HCT116 (cell line): ENCODE measurements at places on chromosomes 12 and 14. TPM values are rescaled to one million over a fixed set of nuclear protein-coding genes. Genes with fewer than 3 reads are reported as not detected.
A peak's percentile ranks its signal among the peaks of the same experiment; 100 is the strongest.

- no peaks in the 10 kb centered on the region for H3K27me3 ChIP-seq
- peaks cover 20% of the 10 kb centered on the region for H3K4me1 ChIP-seq
- peak overlapping the region; percentile 42 for H3K27ac ChIP-seq
Measured at GRCh38 chr12:121673013-121673511, 3.6 kb upstream of the MORN3 start.

CLBA1 gene
- total RNA-seq, result 14.8 TPM

KRT2 gene
- total RNA-seq, result not detected

DNA sequence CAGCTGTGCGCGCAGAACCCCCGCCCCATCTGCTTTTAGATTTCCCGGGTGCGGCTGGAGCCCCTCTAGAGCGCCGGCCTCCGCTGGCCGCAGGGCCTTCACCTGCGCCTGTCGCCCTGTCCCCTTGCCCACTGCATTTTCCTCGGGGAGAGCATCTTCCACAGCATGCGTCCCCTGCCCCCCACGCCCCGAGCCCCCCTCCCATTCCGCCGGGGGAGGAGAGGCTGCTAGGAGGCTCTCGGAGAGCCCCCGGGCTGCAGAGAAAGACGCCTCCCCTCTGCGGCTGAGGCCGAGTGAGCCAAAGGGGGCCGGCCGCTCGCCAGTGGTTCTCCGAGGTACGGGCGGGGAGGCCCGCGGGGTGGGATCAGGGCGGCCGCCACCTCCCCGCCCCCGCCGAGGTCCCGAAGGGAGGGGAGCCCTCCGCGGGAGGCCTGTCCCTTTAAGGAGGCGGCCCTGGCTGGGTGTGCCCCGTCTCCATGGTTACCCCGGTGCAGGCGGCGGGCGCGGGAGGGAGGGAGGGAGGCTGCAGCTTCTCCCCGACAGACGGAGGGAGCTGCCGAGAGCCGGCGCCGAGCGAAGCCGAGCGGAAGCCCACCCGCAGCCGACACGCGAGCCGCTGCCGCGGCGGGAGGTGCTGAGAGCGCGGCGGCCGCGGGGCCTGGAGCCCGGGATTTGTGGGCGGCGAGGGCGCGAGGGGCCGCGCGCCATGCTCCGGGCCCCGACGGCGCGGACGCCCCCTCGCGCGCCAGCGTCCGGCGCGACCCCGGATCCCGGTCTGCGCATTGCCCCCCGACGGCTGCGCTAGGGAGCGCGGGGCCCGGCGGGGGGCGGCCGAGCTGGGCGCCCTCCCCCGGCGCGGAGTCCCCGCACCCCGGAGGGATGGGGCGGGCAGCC is at the start of gene KCNH3:
KCNH3 (plus strand) TSS at position 521 of the 894 bp plus-strand sequence. CDS start 387 bp downstream, outside the sequence.
- peak within 1 kb of the TSS; percentile 87 for H3K4me3 ChIP-seq
- DNase-seq, result peak; percentile 37
- peaks cover 48% of the 10 kb centered on the region for H3K4me1 ChIP-seq
- peak within 1 kb of the TSS; percentile 83 for H3K27ac ChIP-seq
- no peaks in the 10 kb centered on the region for H3K27me3 ChIP-seq

DNA sequence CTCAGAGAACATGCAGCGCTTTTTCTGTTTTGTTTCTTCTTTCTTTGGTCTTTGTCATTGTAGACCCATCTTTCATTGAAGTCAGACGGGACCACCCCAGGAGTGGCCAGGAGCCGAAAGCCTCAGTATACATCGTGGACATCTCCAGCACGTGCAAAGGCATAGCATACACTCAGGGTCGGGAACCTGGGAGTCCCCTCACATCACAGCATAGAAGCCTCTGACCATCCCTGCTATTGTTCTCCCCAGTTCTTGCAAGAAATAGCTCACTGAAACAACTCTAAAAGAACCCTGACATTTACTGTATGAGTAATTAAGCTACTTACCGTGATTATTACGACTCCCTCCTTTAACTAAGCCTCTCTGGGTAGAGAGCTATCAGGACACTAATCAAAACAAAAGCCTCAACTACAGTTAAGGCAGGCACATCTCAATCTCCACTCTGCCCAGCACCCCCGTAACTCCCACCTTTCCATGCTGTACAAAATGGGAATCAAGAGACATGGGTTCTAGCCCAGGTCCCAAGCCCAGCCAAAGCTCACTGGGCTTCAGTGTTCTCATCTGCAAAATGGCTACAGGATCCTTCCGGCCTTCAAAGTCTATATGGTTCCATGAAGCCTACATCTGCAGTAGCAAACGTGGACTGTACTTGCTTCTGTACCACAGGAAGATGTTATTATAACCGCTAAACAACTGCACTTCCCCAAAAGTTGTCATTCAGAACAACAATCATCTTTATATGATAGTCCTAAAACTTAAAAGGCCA is 6.7 kb downstream of the CCDC88C start:
- no peaks in the 10 kb centered on the region for H3K4me1 ChIP-seq
- no peaks in the 10 kb centered on the region for H3K27me3 ChIP-seq
- DNase-seq, result no peak
- no peak overlapping the region for H3K4me3 ChIP-seq
- H3K36me3 ChIP-seq, result 0 out of 2 replicates have a peak, but pooled peaks cover 6% of the 10 kb centered on the region

ZBTB42 gene
- 4.4 TPM for total RNA-seq

SAMD4A gene
- 9.0 TPM for total RNA-seq

- no peak for DNase-seq
- no peaks in the 10 kb centered on the region for H3K27me3 ChIP-seq
- H3K27ac ChIP-seq, result no peak overlapping the region
Measured at GRCh38 chr12:120720234-120720986, 5.2 kb upstream of the ACADS start.

GRCh38 chr14:83734431-83734830 is 1795.5 kb upstream of the FLRT2 start:
- no peak for DNase-seq
- no peaks in the 10 kb centered on the region for H3K36me3 ChIP-seq
- no peak overlapping the region for H3K27ac ChIP-seq
- no peaks in the 10 kb centered on the region for H3K4me1 ChIP-seq

DNA sequence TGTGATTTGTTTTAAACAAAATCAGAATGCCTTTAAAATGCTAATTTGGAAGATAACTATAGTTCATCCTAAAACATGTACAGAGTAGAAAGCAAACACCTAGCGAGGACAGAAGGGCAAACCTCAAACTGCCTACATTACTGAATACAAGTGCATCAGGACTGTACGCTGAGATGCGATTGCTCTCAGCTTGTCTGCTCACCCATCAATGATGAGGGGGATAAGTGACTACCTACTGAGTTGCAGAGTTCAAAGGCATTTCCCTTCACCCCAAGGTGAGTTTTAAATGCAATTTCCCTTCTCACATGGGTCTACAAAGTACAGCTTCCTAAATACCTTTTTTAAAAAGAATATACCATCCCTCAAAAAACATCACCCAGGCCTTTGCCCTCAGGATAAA is 52.9 kb downstream of the PHLDA1 start:
- peak overlapping the region; percentile 98 for H3K27ac ChIP-seq
- no peaks in the 10 kb centered on the region for H3K27me3 ChIP-seq
- DNase-seq, result no peak
- H3K4me1 ChIP-seq, result peaks cover 75% of the 10 kb centered on the region
- H3K36me3 ChIP-seq, result no peaks in the 10 kb centered on the region

- H3K27ac ChIP-seq, result no peak overlapping the region
- H3K36me3 ChIP-seq, result peaks cover 11% of the 10 kb centered on the region; the same call in 1 of the 2 replicates
- no peak overlapping the region for H3K4me3 ChIP-seq
- no peak for DNase-seq
Measured at GRCh38 chr12:71602761-71603577, 60.7 kb downstream of the ZFC3H1 start.

- no peak for DNase-seq
- no peaks in the 10 kb centered on the region for H3K27me3 ChIP-seq
- H3K27ac ChIP-seq, result no peak overlapping the region
- H3K4me3 ChIP-seq, result no peak overlapping the region
Measured at GRCh38 chr14:72917094-72917802, 9.0 kb upstream of the DCAF4 start.

SDS gene
- not detected for total RNA-seq

- no peak overlapping the region for H3K27ac ChIP-seq
- DNase-seq, result no peak
Measured at GRCh38 chr14:86779416-86779815, 1213.6 kb downstream of the GALC start.

DNA sequence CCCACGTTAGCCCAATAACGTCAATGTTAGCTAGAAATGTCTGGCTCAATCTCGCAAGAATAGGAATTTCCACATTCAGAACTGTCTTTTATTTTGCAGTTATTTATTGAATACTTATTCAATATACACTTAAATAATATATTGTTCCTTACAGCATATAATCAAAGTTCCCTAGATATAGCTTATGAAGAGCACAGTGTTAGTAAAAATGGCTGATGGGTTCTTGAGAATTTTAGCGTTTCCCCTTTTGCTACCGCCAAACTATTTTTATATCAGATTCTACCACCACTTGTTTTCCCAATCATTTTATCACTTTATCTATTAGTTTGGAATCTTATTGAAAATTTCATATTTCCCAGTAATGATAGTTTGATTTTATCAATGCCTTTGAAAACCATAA is 12.7 kb downstream of the EPS8 start:
- no peak overlapping the region for H3K27ac ChIP-seq
- no peak for DNase-seq
- peaks cover 28% of the 10 kb centered on the region; the same call in 1 of the 2 replicates for H3K4me1 ChIP-seq
- H3K36me3 ChIP-seq, result no peaks in the 10 kb centered on the region
- no peaks in the 10 kb centered on the region for H3K27me3 ChIP-seq

DNA sequence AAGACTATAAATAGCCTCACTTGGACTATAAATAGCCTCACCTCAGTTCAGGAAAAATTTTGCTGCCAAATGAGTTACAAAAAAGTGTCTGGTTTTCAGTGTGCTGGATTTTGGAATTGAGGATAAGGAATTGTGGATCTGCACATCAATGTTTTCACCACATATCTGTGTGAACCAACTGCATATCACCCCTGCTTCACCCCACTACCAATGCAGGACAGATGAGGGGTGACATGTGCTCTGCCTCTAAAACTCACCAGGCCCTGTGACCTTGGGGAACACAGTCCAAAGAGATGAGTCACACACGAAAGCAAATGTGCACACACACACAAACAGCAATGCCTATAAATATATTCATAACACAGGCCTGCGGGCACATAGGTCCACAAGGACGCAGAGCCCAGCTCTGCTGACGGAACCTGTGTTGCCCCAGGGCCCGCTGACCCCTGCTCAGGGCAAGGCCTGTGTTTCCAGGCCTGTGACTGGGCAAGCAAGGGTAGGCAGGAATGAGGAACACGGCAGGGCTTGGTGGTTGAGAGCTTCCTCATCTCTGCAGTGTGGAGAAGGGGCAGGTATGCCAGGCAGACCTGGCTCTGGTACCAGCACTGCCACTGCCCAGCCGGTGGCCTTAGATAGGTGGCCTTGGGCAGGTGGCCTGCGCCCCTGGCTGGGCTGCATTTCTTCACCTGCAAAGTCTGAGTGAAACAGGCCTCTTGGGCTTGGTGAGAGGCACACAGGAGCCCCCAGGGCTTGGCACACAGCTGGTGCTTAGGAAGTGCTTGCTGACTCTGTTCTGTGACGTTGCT is 82.4 kb downstream of the ARL6IP4 start:
- H3K4me3 ChIP-seq, result peak overlapping the region; percentile 32
- no peaks in the 10 kb centered on the region for H3K36me3 ChIP-seq
- H3K27ac ChIP-seq, result peak overlapping the region; percentile 66
- H3K27me3 ChIP-seq, result no peaks in the 10 kb centered on the region
- peak; percentile 18 for DNase-seq
- peaks cover 29% of the 10 kb centered on the region for H3K4me1 ChIP-seq

GRCh38 chr12:16606201-16606849 is 363 bp upstream of the LMO3 start:
- no peaks in the 10 kb centered on the region for H3K36me3 ChIP-seq
- H3K27me3 ChIP-seq, result no peaks in the 10 kb centered on the region
- no peak for DNase-seq
- H3K27ac ChIP-seq, result no peak overlapping the region
- no peaks in the 10 kb centered on the region for H3K4me1 ChIP-seq

GALNT9 gene
- 2.6 TPM for total RNA-seq

DNA sequence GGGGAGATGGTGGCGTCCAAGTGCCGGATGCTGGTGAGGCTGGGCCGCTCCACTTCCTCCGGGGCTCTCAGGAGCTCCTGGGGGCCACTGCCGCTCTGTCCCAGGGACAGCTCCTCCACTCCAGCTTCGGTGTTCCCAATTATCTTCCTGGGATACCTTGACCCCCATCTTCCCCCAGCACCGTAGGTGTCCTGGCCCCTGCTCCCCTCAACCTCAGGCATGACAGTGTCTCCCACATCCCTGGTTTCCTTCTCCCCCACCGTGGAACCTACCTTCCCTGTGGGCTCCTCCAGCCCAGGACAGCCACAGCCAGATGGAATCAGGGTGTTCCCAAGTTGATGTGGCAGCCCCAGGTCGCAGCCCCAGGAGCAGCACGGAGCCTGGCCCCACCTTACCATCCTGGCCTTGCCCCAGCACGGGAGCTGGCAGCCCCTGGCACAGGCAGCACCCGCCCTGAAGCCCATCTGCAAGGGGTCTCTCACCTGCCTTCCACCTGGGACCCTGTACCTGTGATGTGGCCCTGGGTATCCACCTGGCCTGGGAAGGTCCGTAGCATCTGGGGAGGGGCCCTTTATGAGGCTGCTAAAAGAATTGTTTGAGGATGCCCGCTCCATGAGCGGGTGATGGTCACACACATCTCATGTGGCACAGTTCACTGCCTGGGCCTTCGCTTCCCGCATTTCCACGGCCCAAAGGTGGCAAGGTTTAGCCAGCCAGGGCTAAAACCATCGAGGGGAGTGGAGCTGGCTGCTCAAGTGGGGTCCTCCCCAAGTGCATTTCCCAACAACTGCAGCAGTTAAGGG is 4.1 kb downstream of the TMEM121 start:
- no peak overlapping the region for H3K4me3 ChIP-seq
- H3K4me1 ChIP-seq, result peaks cover 8% of the 10 kb centered on the region; the same call in 1 of the 2 replicates
- H3K27ac ChIP-seq, result no peak overlapping the region
- no peaks in the 10 kb centered on the region for H3K27me3 ChIP-seq

DNA sequence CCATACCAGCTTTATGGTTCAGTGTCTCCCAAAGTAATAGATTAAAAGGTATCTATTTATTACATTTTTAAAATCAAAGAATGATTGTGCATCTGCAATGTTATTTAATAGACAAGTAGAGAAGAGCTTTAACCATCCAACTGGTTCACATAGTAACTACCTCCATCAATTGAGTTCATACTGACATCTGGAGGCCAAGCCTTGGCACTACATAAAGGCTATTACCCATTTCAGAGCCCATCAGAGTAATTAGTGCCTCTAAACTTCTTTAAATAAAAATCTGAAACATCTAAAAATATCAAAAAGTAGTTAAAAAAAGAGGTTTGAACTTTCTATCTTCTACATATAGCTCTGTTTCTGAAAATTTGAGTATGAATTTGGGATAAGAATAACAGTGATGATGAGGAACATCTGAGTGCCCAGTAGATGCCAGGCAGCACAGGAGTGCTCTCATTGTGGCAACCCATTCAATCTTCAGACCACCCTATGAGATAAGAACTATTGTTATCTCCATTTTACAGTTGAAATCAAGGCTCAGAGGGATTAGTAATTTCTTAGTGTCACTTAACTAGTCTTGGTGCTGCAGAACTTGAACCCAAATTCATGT is 132.9 kb upstream of the DAAM1 start:
- no peaks in the 10 kb centered on the region for H3K4me1 ChIP-seq
- no peaks in the 10 kb centered on the region for H3K27me3 ChIP-seq
- no peak overlapping the region for H3K4me3 ChIP-seq
- no peaks in the 10 kb centered on the region for H3K36me3 ChIP-seq
